ENCODE measurements at places on chromosomes 12 and 14. TPM values are rescaled to one million over a fixed set of nuclear protein-coding genes. Genes with fewer than 3 reads are reported as not detected.

The BDKRB1 gene
- 12.5 TPM for total RNA-seq

The LYZ gene
- total RNA-seq: 0.34 TPM

The SLC10A1 gene
- not detected for total RNA-seq

- DNase-seq: no peak
Observed at GRCh38 chr14:32977913-32978312, 39.2 kb downstream of the NPAS3 start.

DNA sequence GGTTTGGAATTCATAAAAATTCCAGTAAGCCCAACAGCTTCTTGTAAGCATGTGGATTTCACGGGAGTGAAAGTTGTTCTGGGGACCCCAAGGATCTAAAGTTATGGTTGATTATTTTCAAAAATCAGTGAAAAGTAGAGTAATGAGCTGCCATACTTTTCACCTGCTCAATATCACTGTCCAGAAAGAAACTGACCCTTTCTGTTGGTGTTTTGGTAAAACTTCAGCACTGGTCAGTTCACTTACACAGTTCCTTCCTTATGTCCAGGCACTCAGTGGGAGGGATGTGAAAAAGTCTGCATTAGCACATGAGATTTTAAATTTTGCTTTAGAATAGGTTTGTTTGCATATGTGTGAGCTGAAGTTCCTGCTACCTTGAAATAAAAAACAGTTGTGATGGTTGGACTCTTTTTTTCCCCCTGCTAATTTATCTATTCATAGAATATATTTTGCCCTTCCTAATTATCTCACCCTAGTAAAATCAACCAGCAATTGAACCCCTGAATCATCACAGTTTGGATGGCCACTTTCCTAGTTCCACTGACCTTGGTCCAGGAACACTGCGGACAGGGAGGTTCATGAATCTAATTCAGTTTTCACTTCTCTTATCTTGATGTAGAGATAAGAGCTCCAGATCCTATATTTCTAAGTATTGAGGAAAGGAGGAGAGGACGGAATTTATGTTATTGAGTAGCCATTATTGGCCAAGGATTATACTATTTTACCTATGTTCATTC lies 25.8 kb downstream of the CFL2 start:
- no peak for DNase-seq

GRCh38 chr14:102891111-102891510 lies 31.4 kb upstream of the AMN start:
- no peak for DNase-seq

DNA sequence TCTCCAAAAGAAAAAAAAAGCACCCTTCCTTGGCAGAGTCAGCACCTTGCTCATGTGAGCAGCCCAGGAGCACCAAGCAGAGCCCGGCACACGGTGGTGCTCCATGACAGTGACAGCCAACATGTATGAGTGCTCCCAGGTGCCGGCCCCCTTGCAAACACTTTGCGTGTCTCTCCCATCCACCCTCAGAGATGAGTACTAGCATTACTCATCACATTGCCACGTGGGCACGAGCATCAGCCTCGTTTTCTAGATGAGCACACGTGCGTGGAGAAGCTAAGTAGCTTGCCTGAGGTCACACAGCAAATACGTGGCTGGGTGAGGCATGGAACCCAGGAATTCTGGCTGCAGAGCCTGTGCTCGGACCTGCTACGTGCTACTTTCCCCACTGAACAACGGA lies 177.9 kb upstream of the PRMT8 start:
- no peak for DNase-seq

DNA sequence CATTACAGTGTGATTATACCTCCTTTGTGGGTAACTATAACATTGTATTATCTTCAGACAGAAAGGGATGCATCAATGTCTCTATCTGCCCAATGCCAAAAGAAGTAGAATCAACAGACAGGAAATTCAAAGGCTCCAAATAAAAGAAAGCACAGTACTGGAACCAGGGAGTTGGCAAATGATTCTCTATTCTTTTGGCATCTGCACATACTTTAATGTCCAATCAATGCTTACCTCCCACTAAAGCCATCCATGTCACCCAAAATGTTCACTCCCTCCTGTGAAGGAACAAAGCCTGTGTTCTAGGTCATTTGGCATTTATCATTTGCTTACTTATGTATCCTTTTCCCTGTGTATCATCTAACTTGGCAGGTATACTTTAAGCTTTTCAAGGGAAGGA lies 36.7 kb downstream of the KIF21A start:
- no peak for DNase-seq

DNA sequence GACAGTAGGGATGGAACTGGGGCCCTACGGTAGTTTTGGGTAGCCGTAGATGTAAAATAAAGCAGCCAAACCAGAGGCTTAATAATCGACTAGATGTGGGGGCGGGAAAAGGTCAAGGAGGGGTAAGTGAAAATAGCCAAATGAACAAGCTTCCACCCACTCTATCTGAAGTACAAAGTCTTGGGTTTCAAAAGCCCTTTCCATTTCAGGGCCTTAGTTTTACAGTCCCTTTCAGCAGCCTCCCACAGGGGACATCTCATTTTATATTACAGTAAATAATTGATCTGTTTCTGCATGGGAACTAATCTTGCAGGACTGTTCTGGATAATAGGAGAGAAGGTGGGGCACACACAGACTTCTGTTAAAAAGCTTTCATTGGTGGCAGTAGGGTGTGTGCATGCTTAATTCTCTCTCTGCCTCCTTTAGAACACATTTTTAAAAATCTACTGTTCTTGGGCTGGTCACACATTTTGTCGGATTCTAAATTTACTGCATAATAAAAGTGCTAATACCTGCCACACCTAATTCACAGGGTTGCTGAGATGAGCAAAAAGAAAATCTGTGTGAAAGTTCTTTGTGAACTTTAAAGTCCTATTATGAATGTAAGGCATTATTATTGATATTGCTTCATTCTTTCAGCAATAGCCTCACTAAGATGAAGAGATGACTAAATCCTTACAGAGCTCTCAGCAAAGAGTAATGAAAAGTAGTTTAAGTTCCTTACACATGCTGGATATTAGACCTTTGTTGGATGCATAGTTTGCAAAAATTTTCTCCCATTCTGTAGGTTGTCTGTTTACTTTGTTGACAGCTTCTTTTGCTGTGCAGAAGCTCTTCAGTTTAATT lies 104.6 kb downstream of the ITPR2 start:
- no peak for DNase-seq

DNA sequence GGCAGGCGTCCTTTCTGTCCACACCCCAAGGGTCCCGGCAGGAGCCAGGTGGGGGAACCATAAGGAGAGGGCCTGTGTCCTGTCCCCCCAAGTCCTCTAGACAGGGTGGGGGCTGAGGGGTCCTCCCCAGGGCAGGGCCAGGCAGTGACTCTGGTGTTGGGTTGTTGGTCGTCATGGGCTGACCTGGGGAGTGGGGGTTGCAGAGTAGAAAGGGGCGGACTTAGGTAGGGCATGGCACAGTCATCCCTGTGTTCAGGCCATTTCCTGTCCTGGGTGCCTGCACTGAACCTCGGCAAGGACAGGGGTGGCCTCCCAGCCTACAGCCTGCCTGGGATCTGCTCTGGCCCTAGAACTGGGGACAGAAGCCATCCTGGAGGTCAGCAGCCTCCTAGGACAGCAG lies 356.2 kb downstream of the TMEM121 start:
- peak; percentile 2 for DNase-seq

DNA sequence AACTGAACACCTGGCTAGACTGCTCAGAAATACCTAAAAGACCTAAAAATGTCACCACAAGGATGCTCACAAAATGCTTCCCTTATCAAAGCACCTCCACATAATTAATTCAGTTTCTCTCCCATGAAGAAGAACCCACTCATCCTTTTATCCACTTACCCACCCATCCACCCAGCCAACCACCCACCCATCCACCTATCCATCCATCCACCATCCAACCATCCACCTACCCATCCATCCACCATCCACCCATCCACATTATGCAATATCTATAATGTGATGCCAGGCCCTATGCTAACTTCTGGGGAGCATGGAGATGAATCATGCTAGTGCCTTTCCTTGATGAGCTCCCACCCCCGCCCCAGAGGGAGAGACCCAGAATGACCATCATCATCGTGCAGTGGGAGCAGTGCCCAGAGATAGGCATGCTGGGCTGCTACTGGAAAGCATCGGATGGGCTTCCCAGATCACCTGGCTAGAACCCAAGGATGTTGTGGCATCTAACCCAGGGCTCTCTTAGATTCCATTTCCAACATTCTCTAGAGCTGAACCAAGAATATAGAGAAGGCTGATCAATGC lies 166.6 kb downstream of the TTC7B start:
- no peak for DNase-seq

- peak; percentile 49 for DNase-seq
Observed at GRCh38 chr14:55731881-55732498, 152.0 kb downstream of the KTN1 start.

- DNase-seq: no peak
Observed at GRCh38 chr14:95185767-95186392, 28.6 kb upstream of the DICER1 start.

GRCh38 chr14:94164685-94165431 lies 9.3 kb upstream of the PPP4R4 start:
- DNase-seq: no peak

- DNase-seq: no peak
Observed at GRCh38 chr12:67390273-67390672, 121.1 kb downstream of the CAND1 start.

DNA sequence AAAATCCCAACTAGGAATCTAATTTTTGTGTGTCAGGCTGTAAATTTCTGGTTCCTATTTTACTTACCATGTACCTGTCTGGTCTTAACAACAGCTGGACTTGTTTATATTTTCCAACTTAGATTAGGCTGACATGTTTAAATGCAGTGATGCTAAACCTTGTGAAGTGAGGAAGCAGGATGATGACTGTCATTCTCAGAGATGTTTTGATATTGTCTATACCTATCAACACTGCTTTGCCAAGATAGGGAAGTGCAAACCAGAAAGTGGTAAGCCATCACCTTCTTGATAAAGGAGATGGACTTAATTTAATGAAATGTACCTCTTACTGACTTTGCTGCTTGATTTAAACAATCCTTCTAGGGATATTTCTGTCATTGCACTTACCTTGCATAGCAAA lies 2.1 kb downstream of the BICD1 start:
- DNase-seq: no peak
